Activated naive CD8-positive, alpha-beta T cell treated with anti-CD3 and anti-CD28 coated beads, Interleukin-2, amount 50 U/mL, for 24 hours (primary cell): ENCODE measurements at places on chromosomes 5 and 9.

DNA sequence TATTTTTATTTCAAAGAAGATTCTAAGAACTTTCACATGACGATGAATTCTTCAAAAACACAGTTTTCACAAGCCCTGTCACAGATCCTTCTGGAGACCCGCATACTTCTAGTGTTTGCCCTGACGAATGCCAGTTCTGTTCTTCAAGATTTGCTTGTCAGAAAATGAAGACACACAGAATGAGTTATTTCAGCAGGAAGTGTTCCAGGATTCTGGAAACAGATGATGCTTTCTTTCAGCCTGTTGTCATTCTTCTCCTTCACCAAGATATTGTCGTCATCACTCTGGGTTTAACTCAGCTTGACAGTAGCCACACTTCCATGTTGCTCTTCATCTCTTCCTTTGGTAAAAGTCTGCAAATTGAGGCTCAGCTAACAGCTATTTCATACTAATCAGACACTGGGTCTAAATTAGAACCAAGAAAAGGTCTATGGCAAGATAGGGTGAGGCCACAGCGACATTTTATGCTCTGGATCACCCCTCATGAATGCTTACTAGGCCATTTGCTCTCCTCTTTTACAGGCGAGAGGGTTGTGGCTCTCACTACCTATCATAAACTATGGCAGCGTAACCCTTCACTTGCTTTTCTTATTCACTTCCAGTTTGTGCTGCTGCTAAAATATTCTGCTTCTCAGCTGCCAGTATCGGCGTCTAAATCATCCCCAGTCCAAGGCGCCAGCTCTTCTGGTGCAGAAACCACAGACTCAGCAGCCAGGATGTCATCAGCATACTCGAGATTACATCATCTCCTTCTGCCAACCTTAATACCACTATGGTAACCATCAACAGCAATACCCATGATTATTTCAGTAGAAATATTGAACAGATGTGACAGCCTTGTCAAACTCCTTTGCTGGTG is 159.6 kb upstream of the TBCA start:
- H3K4me1 ChIP-seq: peaks cover 18% of the 10 kb centered on the region
- H3K27ac ChIP-seq: peak overlapping the region; percentile 59
- peaks cover 22% of the 10 kb centered on the region for H3K27me3 ChIP-seq
- no peak overlapping the region for H3K4me3 ChIP-seq
- no peaks in the 10 kb centered on the region for H3K36me3 ChIP-seq
- DNase-seq: no peak

DNA sequence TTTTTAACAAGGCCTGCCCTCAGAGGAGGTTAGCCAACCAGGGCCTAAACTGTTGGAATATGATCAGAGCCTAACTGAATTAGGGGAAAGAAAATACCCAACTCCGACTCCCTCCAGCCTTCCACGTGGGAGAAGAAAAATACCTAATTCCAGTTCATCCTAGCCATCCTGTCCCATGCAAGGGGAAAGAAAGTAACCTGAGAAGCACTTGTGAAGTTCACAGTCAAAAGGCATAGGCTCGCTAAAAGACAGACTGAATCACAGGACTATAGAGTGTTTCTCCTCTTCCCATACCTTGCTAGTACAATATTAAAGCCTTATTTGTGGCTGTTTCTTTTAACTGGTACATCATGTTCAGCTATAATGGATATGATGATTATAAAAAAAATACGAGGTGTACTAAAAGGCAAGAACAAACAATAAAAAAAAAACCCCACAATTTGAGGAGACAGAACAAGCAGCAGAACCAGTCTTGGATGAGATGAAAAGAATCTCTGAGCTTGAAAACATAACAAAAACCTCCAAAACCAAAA is 18.0 kb upstream of the ATP10B start:
- H3K36me3 ChIP-seq: no peaks in the 10 kb centered on the region
- H3K27ac ChIP-seq: no peak overlapping the region
- no peak overlapping the region for H3K4me3 ChIP-seq
- H3K4me1 ChIP-seq: no peaks in the 10 kb centered on the region

DNA sequence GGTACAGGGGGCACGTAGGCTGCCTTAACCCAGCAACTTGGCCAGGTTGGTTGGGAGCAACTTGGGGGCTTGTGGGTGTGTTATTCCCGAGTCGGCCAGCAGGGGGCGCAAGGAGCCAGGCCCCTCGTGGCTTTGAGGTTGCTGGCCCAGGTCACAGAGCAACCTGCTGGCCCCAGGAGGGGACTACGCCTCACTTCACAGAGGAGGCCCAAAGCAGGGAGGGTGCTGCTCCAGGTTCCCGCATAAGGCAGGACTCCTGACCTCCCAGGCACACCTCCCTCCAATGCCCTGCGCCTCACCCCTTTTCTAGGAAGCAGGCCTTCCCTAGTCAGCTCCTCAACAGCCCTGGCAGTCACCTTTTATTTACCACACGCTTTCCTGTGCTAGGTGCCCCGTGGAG is 18.1 kb downstream of the KYAT1 start:
- H3K27me3 ChIP-seq: no peaks in the 10 kb centered on the region
- H3K36me3 ChIP-seq: no peaks in the 10 kb centered on the region

GRCh38 chr9:479971-480350 is 265.3 kb downstream of the DOCK8 start:
- no peaks in the 10 kb centered on the region for H3K27me3 ChIP-seq
- DNase-seq: no peak
- no peak overlapping the region for H3K27ac ChIP-seq
- no peak overlapping the region for H3K4me3 ChIP-seq
- no peaks in the 10 kb centered on the region for H3K4me1 ChIP-seq

DNA sequence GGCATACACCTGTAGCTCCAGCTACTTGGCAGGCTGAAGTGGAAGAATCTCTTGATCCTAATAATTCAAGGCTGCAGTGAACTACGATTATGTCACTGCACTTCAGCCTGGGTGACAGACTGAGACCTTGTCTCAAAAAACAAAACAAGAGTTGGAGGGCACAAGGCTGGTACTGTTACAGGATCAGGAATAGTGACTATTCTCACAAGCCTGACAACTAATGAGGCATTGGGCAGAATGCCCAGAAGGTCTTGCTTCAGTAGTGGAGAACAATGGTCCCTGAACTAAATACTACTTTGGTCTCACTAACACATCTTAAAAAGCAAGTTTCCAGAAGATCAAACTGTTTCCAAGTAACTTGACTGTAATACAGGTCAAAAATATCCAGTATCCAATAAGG is 182.9 kb upstream of the RFX3 start:
- no peak overlapping the region for H3K4me3 ChIP-seq
- H3K36me3 ChIP-seq: no peaks in the 10 kb centered on the region
- H3K4me1 ChIP-seq: no peaks in the 10 kb centered on the region
- no peak for DNase-seq

DNA sequence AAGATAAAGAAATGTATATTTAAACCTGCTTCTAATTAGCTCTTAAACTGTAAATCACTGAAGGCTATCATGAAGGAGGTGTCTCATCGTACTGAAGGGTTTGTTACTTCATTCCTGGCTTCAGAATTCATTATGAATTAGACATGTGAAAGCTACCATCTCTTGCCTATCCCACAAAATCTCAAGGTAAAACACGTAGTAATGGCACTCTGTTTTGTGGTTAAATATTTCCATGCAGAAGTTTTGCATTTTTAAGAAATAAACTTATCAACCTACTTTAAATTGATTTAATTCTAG is 490.7 kb upstream of the NUDT12 start:
- H3K27ac ChIP-seq: no peak overlapping the region
- H3K27me3 ChIP-seq: no peaks in the 10 kb centered on the region
- H3K36me3 ChIP-seq: no peaks in the 10 kb centered on the region
- no peak for DNase-seq
- no peak overlapping the region for H3K4me3 ChIP-seq

- no peaks in the 10 kb centered on the region for H3K4me1 ChIP-seq
- H3K36me3 ChIP-seq: no peaks in the 10 kb centered on the region
- DNase-seq: no peak
Measured at GRCh38 chr9:14097666-14098415, 216.1 kb downstream of the NFIB start.

- DNase-seq: no peak
- no peaks in the 10 kb centered on the region for H3K36me3 ChIP-seq
- H3K27me3 ChIP-seq: peaks cover 7% of the 10 kb centered on the region
- H3K27ac ChIP-seq: no peak overlapping the region
- H3K4me3 ChIP-seq: no peak overlapping the region
Measured at GRCh38 chr9:35227284-35227683, 65.5 kb downstream of the UNC13B start.

- DNase-seq: no peak
- no peaks in the 10 kb centered on the region for H3K4me1 ChIP-seq
- peaks cover 10% of the 10 kb centered on the region for H3K36me3 ChIP-seq
- no peak overlapping the region for H3K27ac ChIP-seq
- no peak overlapping the region for H3K4me3 ChIP-seq
Measured at GRCh38 chr5:147658293-147658932, 124.1 kb downstream of the JAKMIP2 start.

DNA sequence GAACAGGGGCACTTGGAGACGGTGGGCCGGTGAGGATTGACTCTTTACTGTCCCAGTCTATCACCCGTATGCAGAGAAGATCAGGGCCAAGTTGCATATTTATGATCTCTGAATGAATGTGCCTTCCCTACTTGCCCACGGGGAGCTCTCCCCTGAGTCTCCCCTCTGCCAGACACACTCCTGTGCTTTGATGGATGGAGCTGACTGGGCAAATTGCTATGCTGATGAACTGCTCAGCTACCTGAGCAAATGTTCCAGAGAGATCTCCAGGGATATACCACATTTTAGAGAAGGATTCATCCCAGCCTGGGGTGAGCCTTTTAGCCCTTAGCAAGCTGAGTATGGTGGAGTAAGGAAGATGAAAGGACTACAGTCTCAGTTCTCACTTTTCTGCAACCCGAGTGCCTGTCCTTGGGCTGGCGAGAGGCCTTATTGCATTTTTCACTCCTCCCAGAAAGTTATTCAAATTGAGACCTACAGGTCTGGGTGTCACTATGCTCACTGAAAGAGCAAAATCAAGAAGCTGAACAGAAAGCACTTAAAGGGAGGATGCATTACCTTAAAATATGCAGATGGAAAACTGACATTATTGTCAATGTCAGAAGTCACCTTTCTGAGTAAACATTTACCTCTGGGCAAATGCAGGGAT is 526.7 kb upstream of the WWC1 start:
- H3K4me1 ChIP-seq: no peaks in the 10 kb centered on the region
- no peak overlapping the region for H3K27ac ChIP-seq
- H3K36me3 ChIP-seq: no peaks in the 10 kb centered on the region
- no peak for DNase-seq
- peaks cover 2% of the 10 kb centered on the region for H3K27me3 ChIP-seq

DNA sequence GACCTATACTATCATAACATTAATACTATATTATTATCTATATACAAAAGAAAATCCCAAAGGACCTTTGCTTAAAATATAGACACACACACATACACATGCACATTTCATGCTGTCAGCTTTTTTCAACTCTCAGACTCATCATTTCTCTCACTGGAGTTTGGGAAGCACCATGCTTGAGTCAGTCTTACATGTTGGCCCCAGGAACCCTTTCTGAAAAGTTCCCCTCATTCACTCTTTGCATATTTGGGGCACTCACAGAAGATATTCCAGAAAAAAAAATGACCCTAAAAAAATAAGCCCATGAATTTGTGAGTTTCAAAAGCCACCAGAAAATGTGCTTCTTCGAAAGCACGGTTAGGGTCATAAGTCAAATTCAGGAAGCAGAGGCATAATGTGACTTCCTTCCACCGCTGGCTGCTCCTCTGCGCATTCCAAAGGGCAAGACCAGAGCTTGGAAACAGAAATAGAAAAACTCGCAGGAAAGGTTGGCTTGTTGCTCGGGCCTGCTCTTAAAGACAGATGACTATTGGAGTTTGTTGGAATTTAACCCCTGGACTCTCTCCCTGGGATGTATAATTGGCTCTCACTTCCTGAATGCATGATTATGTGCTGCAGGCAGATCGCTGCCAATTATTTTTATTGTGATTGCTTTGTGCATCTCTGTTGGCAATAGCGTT is 129.7 kb upstream of the IQGAP2 start:
- H3K4me3 ChIP-seq: no peak overlapping the region
- no peaks in the 10 kb centered on the region for H3K27me3 ChIP-seq
- no peak for DNase-seq
- no peak overlapping the region for H3K27ac ChIP-seq

- no peak for DNase-seq
- H3K4me3 ChIP-seq: no peak overlapping the region
- H3K4me1 ChIP-seq: peaks cover 26% of the 10 kb centered on the region
Measured at GRCh38 chr9:131543141-131543540, 2.2 kb upstream of the PRRT1B start.

DNA sequence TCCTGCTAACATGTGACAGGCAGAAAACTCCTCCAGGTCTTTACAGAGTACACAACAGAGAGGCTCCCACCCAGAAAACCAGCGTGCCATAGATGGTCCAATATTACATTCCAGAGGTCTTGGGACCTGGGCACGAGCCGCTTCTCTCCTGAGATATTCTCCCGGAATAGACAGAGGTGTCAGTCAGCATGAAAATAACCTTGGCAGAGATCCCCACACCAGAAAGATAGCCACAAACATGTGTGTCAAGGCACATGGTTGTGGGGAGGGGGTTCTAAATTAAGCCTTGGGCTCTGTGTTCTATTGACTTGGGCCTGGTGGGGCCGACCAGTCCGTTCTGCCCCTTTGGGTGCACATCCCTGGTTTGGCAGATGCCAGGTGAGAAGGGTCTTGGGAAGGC is 78.4 kb downstream of the BOD1 start:
- H3K4me1 ChIP-seq: no peaks in the 10 kb centered on the region
- no peaks in the 10 kb centered on the region for H3K36me3 ChIP-seq
- H3K4me3 ChIP-seq: no peak overlapping the region
- peaks cover 10% of the 10 kb centered on the region for H3K27me3 ChIP-seq

DNA sequence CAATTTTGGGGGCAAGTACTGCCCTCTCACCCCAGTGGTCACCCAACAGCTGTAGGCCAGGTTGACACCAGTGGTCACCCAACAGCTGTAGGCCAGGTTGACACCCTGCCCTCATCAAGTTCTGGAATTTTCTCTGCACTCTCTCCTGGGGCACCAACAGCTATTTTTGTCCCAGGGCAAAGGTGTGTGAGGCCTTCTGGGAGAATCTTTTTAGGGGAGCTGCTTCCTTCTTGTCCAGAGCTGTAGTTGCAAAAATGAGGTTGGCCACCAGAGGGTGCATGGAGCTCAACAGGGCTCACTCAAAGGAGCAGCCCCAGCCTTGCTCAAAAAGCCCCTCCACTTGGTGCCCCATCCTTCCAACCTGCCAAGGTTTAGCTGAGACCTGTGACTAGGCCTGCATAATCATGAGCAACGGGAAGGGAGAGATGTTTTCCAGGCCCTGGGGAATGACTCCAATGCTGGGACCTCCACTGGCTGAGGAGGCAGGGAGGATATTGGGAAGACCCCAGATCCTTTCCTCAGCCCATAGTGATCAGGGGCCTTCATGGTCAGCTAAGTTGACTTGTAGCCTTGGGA is 10.6 kb upstream of the P4HA2 start:
- H3K27ac ChIP-seq: no peak overlapping the region
- DNase-seq: peak; percentile 88
- H3K27me3 ChIP-seq: no peaks in the 10 kb centered on the region
- no peak overlapping the region for H3K4me3 ChIP-seq
- no peaks in the 10 kb centered on the region for H3K36me3 ChIP-seq

GRCh38 chr5:162567644-162568043 is 500.1 kb downstream of the GABRG2 start:
- H3K27me3 ChIP-seq: no peaks in the 10 kb centered on the region
- no peaks in the 10 kb centered on the region for H3K36me3 ChIP-seq
- no peak overlapping the region for H3K4me3 ChIP-seq
- H3K27ac ChIP-seq: no peak overlapping the region
